ENCODE measurements at places on chromosomes 16 and 17.
A peak's percentile ranks its signal among the peaks of the same experiment; 100 is the strongest.

GRCh38 chr17:49676276-49676868, 1.5 kb downstream of the SPOP start:
- DNase-seq: peak; percentile 63

DNA sequence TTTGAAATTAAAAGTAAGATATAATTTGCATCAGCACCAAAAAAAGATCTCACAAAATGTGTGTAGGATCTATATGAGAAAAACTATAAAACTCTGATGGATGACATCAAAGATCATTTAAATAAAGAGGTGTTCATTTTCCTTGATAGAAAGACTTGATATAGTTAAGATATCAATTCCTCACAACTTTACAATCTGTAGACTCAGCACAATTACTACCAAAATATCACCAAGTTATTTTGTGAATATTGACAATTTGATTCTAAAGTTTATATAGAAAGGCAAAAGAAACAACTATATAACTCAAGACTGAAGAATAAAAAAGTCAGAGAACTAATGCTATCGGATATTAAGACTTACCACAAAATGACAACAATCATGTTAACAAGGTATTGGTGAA, 638.9 kb downstream of the HS3ST4 start:
- DNase-seq: no peak

GRCh38 chr16:51937771-51938170, 609.2 kb downstream of the TOX3 start:
- no peak for DNase-seq

DNA sequence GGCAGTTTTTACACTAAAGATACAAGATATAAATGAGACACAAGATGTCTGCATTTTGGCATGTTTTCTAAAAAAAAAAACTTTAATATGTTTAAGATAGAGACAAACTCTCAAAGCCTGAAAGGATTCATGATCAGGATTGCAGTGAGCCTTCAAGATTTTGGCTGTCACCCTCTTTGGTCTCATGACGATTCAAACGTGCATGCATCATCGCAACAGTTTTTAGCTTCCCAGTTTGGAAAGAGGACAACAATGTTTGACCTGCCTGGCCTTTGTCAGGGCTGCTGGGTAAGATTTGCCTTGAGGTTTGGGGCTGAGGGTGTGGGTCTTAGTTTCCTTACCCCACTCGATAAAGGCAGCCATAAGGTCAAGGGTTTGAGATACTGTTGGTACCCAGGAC, 134.1 kb downstream of the RGS9 start:
- DNase-seq: no peak

DNA sequence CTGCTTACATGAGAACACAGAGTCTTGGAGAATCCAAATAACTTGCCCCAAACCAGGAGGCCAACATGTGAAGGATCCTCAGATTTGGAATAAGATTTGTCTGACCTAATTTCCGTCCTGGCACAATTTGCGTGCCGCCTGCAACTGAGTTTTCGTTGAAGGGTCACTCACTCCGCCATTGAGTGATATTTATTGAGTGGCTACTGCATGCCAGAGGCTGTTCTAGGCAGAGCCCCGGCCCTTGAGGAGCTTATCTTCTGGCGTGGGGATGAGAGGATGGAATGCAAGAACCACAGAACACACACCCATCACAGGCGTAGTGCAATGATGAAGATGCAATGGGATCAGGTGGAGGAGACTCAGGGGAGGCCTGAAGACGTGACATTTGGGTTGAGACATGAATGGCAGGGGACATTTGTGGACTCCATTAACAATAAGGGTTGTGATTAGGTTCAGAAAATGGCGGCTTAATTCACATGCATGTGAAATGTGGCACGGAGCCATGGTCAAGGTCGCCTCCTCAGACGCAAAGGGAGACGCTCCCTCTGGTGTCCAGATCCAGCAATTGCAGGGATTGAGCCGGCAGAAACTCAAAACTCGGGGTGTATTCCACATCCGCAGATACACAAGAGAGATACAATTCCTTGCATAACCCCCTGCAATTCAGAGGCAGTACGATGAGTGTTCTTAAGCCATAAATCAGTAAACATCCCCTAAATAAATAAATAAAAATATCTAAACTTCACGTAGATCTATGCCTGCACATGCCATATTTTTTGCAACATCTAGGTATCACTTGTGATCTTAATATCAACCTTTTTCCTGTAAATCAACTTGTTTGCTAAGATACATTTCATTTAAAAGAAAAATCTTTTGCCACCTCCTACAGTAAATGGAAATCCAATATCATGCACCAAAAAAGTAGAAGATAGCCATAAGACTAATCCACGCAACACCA, 57.9 kb upstream of the CACNG4 start:
- no peak for DNase-seq

DNA sequence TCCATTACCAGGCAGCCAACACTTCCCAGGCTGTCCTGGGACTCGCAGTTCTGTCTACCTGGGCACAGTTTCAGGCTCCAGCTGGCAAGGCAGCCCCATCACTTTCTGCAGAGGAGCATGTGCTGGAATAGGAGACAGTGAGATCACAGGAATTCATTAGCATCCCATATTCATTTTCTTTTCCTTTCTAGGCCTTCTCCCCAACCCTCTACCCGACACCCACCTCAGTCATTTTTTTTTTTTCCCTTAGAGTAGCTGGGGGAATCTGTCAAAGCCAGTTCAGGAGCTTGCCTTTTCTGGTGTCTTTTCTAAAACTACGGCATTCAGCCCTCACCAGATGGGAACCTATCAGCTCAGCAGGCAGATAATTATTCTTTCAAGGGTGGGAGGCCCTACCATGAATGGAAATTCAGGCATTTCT, 42.4 kb upstream of the FBXO47 start:
- no peak for DNase-seq
